Activated T-cell treated with anti-CD3 and anti-CD28 coated beads, Interleukin-2, amount 50 U/mL, for 72 hours (primary cell): ENCODE measurements at places on chromosomes 2 and 18. TPM values are rescaled to one million over a fixed set of nuclear protein-coding genes. Genes with fewer than 3 reads are reported as not detected.

RNU2-63P gene
- 11.0 TPM for total RNA-seq

SAG gene
- total RNA-seq: 0.02 TPM

DYSF gene
- total RNA-seq: 0.77 TPM

NOSTRIN gene
- not detected for total RNA-seq

KIF5C gene
- 29.1 TPM for total RNA-seq

DAPL1 gene
- total RNA-seq: not detected

ELOA2 gene
- not detected for total RNA-seq

CCDC121 gene
- total RNA-seq: 0.28 TPM

GRCh38 chr2:102117472-102117858 lies 25.1 kb upstream of the IL1R1 start:
- DNase-seq: no peak
- H3K4me3 ChIP-seq: no peak overlapping the region
- no peak overlapping the region for H3K27ac ChIP-seq
- peaks cover 17% of the 10 kb centered on the region for H3K27me3 ChIP-seq

GRCh38 chr2:218716070-218716469 lies 5.4 kb downstream of the TTLL4 start:
- peaks cover 30% of the 10 kb centered on the region for H3K4me1 ChIP-seq
- H3K27me3 ChIP-seq: no peaks in the 10 kb centered on the region
- H3K4me3 ChIP-seq: no peak overlapping the region
- H3K27ac ChIP-seq: no peak overlapping the region
- DNase-seq: no peak
- H3K36me3 ChIP-seq: peaks cover 6% of the 10 kb centered on the region

DNA sequence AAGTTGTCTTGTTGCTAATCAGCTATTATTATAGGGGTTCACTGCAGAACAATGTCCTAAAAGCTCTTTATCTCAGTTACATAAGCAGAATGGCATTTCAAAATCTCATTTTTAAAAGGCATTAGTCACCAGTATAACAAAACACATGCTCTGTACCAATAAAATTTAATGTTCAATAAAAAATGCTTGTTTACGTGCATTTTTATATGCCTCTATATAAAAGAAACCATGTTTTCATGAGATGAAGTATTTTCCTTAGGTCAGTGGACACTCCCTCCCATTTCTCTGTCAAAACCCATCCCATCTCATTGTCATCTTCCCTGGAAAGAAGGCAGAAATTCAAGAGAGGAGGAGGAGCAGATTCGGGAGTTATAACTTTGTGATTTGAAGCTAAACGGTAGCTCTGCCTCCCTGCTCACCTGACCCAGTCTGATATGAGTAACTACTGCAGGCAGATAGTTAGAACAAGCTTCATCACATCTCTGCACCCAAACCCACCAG lies 231.9 kb upstream of the SIX2 start:
- H3K27me3 ChIP-seq: peaks cover 18% of the 10 kb centered on the region
- no peaks in the 10 kb centered on the region for H3K36me3 ChIP-seq
- no peak for DNase-seq
- no peak overlapping the region for H3K27ac ChIP-seq
- H3K4me3 ChIP-seq: no peak overlapping the region
- peaks cover 7% of the 10 kb centered on the region for H3K4me1 ChIP-seq

DNA sequence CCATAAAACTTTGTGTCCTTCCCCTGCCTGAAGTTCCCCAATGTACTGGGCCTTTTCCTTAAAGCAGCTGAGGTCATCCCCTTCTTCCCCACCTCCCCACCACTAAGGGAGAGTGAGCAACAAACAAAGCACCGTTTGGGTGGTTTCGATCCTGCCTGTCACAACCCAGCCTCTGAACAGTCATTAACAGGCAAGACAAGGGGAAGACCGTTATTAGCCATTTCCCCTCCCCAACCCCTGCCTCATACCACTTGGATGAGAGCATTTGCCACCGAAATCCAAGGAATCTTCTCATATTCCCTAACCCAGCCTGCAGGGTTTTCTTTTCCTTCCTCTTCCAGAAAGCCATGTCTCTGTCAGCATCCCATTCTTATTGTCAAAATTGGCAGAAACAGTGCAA lies 65.6 kb downstream of the STRADB start:
- H3K4me3 ChIP-seq: no peak overlapping the region
- no peaks in the 10 kb centered on the region for H3K4me1 ChIP-seq
- peaks cover 22% of the 10 kb centered on the region for H3K36me3 ChIP-seq
- no peak for DNase-seq

DNA sequence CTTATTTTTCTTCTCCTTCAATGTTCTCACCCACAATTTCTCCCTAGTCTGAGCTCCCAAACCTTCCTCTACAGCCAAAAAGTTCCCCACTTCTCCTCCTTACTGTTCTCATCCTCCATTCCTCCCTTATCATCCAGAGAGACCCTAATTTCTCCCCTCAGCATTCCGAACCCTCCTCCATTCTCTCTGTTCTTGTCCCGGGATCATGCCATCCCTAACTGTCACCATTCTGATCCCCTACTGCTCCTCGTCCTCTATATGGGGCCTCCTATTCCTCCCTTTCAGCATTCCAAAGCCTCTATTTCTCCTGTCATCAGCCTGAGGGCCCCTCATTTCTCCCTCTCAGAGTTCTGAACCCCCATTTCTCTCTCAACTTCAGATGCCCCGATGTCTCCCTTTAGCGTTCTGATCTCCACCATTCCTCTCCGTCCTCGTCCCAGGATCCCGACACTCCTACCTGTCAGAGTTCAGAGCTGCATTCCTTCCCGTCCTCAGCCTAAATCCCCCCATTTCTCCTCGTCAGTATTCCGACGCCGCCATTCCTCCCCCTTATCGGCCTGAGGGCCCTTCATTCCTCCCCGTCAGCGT lies 522 bp downstream of the MBD1 start:
- peaks cover 45% of the 10 kb centered on the region for H3K4me1 ChIP-seq
- H3K4me3 ChIP-seq: peak overlapping the region; percentile 96
- H3K27ac ChIP-seq: peak overlapping the region; percentile 92
- H3K27me3 ChIP-seq: no peaks in the 10 kb centered on the region
- no peak for DNase-seq

DNA sequence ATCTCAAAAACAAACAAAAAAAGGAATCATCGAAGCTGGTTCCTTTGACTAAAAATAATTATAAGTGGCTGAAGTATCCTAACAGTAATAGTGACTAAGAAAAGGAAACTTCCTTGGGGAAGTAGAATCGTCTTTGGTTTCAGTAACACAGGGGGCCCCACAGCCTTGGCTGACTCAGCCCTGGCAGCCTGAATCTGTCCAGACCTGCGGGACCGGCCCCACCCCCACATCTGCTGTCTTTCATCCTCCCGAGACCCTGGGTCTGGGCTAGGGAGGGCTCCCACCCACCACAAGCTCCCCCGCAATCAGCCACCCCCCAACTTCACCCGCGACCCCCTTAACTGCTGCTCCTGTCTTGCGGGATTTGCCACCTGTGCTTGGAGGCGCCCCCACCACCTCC lies 1452.6 kb upstream of the ACVR2A start:
- H3K36me3 ChIP-seq: no peaks in the 10 kb centered on the region
- H3K4me1 ChIP-seq: no peaks in the 10 kb centered on the region

DNA sequence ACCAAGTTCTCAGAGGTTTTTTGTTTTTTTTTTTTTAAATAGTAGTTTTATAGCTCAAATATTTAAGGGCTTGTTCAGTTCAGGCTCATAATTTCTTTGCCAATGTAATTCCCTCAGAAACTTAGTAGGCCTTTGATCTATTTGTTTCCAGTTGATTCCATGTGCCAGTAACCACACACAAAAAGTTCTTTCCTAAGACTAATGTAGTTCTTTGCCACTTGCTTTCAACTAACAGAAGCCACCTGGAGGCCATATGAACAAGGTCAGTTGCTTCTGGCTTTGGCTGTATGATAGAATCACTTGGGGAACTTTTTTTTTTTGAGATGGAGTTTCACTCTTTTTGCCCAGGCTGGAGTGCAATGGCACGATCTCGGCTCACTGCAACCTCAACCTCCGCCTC lies 100.7 kb downstream of the DTNB start:
- no peaks in the 10 kb centered on the region for H3K4me1 ChIP-seq
- no peaks in the 10 kb centered on the region for H3K27me3 ChIP-seq
- no peak overlapping the region for H3K27ac ChIP-seq
- H3K4me3 ChIP-seq: no peak overlapping the region

DNA sequence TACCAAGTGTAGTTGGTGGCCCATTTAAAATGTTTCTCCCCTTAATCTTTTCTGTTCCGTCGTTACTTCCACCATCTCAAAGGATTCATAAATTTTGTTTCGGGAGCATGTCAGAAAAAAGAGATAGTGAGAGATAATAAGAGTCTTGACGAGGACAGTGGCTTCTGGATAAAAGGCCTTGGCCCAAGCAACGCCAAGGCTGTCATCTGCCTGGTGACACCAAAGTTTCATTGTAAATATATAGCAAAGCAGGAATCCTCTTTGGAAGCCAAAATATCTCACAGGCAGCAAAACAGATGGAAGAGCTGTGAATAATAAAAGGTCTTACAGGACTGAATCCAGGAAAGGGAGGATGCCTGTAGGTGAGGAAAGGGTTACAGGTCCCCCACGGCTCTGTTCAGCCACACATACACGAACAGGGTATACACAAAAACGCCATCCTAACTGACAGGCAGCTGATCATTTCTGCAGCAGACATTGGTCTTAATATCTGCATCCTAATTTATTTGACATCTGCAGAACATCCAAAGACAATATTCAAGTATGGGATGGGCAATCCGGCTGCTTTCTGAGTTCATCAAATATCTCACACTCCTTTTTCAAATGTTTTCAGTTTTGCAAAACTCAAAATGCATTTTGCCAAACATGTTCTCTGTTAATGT lies 382.8 kb downstream of the OSR1 start:
- DNase-seq: no peak
- H3K4me3 ChIP-seq: no peak overlapping the region
- H3K4me1 ChIP-seq: no peaks in the 10 kb centered on the region
- H3K36me3 ChIP-seq: no peaks in the 10 kb centered on the region
- H3K27me3 ChIP-seq: no peaks in the 10 kb centered on the region
- H3K27ac ChIP-seq: no peak overlapping the region

- H3K27me3 ChIP-seq: no peaks in the 10 kb centered on the region
- no peaks in the 10 kb centered on the region for H3K4me1 ChIP-seq
- H3K36me3 ChIP-seq: peaks cover 1% of the 10 kb centered on the region
- no peak overlapping the region for H3K27ac ChIP-seq
- no peak overlapping the region for H3K4me3 ChIP-seq
These were observed 679.2 kb downstream of the CNTNAP5 start for GRCh38 chr2:124704071-124704925.

GRCh38 chr18:4130734-4131719 lies 324.1 kb downstream of the DLGAP1 start:
- H3K4me3 ChIP-seq: no peak overlapping the region
- H3K36me3 ChIP-seq: no peaks in the 10 kb centered on the region
- H3K4me1 ChIP-seq: no peaks in the 10 kb centered on the region
- DNase-seq: no peak
- H3K27ac ChIP-seq: no peak overlapping the region
- no peaks in the 10 kb centered on the region for H3K27me3 ChIP-seq

GRCh38 chr2:36356298-36356989 lies 866 bp downstream of the CRIM1 start:
- H3K4me3 ChIP-seq: peak overlapping the region; percentile 92
- DNase-seq: peak; percentile 47
- no peaks in the 10 kb centered on the region for H3K36me3 ChIP-seq
- no peak overlapping the region for H3K27ac ChIP-seq
- peaks cover 39% of the 10 kb centered on the region for H3K4me1 ChIP-seq

- peaks cover 16% of the 10 kb centered on the region for H3K27me3 ChIP-seq
- DNase-seq: no peak
- no peaks in the 10 kb centered on the region for H3K4me1 ChIP-seq
- H3K4me3 ChIP-seq: no peak overlapping the region
- no peak overlapping the region for H3K27ac ChIP-seq
These were observed 16.2 kb downstream of the EPB41L3 start for GRCh38 chr18:5527603-5528002.

- DNase-seq: no peak
- no peaks in the 10 kb centered on the region for H3K36me3 ChIP-seq
- no peak overlapping the region for H3K27ac ChIP-seq
- H3K27me3 ChIP-seq: no peaks in the 10 kb centered on the region
- no peaks in the 10 kb centered on the region for H3K4me1 ChIP-seq
These were observed 526.6 kb upstream of the PKDCC start for GRCh38 chr2:41521211-41521610.

DNA sequence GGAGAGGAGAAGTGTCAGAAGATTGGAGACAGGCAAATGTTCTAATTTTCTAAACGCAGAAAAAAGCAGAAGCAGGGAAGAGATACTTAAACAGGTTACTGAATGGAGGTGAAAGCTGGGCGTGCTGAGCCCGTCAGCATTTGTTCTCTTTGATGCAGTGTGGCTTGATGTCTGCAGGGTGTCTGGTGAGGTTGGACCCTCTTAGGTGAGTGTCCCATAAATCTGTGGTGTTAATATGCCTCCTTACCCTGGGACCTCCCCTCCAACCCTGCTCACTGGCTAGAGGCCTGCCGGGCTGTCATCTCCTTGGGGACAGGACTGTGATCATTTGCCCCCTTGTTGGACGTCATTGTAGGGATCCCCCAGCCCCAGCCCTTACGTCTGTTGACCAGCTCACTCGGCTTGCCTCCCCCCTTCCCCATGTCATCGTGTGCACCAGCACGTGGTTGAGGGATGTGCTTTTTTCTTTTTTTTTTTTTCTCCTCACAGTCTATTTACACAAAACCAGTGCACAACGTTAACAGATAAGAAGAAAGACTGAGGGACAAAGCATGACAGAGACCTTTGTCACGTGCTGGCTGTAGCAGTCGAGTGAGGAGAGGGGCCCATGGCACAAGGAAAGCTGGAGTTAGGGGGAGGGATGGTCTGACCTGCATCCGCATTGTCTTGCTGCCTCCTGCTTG lies 56.4 kb downstream of the NCK2 start:
- DNase-seq: no peak
- H3K4me3 ChIP-seq: peak overlapping the region; percentile 88
- H3K36me3 ChIP-seq: peaks cover 27% of the 10 kb centered on the region
- H3K4me1 ChIP-seq: peaks cover 100% of the 10 kb centered on the region

DNA sequence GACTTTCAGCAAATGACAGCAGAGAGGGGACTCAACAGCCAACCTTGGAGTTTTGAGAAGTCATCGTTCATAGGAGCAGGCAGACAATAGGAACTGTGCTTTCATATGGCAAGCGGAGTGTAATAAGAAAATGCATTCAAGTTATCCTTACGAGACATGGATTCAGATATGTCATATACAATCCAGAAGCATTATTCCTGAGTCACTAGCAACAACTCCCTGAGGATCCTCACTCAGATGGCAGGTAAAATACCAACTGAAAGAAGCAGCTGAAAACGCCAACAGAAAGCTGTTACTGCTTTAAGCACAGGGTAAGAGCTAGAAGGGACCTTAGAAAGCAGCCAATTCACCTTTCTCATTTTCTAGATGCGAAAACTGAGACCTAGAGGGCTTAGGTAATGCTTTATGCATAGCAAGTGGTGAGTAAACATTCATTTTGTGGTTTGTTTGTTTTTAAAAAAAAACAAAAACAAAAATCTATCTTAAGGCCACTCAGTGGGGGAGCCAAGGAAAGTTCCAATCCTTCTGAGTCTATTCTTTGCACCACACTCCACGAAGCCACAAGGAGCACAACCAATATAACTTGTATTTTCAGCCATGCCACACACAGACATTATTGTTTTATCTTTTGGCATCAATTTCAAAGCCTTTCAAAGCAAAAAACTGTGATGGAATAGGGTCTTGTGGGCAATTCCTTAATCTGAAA lies 89.1 kb upstream of the RIOK3 start:
- H3K36me3 ChIP-seq: peaks cover 3% of the 10 kb centered on the region
- no peak overlapping the region for H3K4me3 ChIP-seq
- H3K27ac ChIP-seq: no peak overlapping the region
- H3K27me3 ChIP-seq: no peaks in the 10 kb centered on the region
